ENCODE measurements at places on chromosomes 5 and 9.

DNA sequence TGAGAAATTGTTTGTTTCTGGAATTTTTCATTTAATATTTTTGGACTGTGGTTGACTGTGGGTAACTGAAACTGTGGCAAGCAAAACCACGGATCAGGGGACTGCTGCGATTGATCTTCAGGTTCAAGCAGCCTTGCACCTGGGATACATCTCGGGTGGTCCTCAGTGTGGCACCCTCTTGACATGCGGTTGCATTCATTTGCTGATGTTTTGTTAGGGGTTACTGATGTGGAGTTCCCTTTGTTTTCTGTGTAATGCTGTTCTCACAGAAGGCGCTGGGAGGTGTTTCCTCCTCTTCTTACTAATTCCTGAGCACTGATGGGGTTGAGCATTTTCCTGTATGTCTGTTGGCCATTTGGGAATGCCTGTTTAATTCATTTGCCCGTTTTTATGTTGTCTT, 60.4 kb downstream of the EHMT1 start:
- DNase-seq: no peak

- no peak for DNase-seq
Measured at GRCh38 chr9:70044490-70045307, 1.1 kb downstream of the MAMDC2 start.

DNA sequence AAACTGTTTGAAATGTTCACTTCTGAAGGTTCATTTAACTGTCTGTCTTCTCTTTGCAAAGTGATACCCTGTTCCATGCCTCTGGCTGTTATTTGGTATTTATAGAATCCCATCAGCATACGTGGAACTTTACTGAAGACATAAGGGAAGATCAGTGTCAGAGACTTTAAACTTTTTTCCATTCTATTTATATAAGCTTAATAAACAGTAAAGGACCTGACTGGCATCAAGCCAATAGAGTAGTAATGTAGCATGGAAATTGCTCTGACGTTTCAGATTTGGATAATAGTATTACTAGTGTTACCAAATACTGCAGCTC, 94.9 kb upstream of the MINAR2 start:
- DNase-seq: no peak

DNA sequence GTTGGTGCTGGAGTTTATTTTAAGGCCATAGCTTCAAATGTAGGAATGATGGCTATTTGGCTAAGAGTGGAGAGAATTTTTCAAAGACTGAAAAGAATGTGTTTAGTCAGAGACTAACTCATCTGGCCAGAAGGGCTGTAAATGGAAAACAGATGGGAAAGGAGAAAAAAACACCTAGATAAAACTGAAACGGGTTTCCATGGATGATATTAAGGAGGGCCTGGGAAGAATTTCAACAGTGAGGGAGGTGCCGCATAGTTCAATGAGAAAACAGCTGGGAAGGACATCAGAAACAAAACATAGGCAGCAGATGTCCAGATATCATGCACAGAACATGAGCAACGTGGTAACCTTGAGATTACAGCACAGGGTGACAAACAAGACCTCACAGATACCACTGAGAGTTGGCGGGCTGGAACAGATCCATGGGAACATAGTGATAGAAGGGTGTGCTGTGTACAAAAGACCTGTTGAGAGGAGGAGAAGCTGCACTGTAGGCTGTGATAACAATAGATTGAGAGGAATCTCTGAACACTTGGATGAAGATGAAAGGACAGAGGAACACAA, 31.2 kb upstream of the RAD23B start:
- no peak for DNase-seq

DNA sequence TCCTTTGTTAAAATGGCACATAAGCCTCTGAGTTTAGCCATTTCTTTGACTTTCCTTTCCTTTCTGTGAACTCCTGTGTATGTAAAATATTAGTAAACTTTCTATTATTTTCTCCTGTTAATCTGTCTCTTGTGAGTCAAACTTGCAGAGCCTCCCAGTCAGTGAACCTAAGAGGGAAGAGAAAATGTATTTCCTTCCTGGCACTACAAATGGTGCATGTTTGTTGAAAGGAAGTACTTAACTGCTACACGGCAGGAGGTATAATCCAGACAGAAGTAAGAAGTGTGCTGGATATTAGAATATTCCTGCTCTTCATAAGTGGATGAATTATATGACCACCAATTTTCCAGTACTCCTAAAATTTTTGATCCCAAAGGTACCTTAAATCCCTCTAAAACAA, 23.0 kb downstream of the CTSL start:
- DNase-seq: no peak

DNA sequence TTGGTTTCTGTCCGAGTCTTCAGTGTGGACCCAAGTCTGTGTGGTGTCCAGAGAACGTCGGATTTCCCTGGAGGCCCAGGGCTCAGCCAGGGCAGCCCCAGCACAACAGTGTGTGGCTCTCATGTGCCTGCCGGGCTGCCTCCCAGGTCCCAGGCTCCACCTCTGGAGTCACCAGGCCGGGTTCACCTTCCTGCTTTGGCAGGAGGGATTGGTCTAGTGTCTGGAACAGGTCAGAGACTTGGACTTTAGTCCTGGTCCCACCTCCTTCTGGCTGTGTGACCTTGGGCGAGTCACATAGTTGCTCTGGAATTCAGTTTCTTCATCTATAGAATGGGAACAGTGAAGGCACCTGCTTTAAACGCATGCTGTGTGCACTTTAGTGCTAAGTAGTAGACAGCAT, 3.2 kb downstream of the DOLPP1 start:
- DNase-seq: no peak

DNA sequence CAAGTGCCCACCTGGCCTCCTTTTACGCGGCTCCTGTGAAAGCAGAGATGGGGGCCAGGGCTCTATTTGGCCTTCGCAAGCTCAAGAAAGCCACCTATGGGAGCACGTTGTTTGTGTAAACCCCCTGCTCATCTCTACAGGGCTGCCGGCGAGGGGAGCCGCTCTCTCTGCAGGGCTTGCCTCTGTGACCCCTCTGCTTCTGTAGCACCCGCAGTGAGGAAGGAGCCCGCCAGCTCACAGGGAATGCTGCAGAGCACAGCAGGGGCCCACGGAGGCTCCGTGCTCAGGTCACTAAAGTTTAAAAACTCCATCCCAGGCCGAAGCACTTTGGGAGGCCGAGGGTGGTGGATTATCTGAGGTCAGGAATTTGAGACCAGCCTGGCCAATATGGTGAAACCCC, 376.8 kb downstream of the IRX2 start:
- DNase-seq: no peak
